CD4-positive, alpha-beta memory T cell (primary cell): ENCODE measurements at places on chromosomes 5 and 9. TPM values are rescaled to one million over a fixed set of nuclear protein-coding genes. Genes with fewer than 3 reads are reported as not detected.

DNA sequence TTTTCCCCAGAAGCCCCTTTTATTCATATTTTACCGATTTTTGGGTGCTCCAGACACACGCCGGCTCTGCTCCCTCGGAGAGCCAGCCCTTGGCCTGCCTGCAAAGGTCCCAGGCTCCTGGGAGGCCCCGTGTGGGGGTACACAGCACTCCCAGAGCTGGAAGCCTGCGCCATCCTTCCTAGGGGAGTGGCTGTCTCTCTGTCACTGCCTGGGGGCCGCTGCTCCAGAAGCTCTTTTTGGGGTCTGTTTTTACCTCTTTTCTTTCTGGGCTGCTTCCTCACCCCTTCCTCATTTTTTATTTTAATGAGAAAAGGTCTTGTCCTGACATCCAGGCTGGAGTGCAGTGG lies 119.1 kb upstream of the COL5A1 start:
- no peak for DNase-seq

DNA sequence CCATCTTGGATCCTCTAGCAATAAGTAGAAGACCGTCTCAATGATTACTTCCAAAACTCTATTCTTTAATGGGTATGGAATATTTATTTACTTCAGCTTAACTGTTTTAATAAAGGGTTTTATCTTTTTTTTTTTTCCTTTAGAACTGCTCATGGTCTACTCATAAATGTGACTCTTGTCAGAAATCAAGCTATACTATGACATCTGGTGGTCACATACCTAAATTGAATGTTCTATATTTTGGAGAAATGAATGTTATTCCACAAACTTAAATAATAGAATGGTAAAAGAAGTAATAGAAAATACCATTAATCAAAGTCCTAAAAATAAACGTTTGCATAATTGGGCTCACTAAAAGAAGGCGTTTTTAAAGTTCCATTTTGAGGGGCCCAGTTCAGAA lies 131.2 kb upstream of the PLCXD3 start:
- no peak for DNase-seq

DNA sequence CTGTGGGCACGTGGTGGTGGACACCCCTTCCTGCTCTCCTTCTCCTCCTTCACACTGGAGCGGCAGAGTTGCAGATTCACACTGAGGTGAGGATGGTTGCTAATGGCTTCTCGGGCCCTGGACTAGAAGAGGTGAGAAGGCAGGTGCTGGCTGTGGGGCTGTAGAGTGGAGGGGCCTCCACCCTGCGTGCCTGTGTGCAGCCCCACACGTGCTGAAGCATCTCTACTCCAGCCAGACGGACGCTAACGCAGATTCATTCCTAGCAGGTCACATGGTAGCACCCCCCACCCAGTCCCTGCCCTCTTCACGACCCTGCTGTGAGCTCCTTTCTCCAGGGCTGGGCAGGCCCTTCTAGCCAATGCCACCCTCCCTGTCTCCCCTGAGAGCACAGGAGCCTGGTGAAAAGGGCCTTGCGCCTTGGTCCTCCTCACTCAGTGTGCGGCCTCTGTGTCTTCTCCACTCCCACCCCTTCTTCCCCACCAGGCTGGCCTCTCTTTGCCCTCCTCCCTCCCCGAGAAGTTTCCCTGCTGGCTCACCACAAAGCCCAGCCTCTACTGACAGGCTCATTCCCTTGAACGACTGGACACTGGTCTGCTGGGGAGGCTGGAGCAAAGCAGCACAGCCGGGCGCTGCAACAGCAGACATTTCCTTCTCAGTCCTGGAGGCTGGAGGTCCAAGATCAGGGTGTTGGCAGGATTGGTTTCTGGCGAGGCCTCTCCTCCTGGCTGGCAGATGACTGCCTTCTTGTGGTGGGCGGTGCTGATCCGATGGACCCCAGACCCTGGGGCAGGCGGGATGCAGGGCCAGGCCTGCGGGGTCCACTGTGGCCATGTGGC lies 14.2 kb downstream of the CACNA1B start:
- no peak for DNase-seq

DNA sequence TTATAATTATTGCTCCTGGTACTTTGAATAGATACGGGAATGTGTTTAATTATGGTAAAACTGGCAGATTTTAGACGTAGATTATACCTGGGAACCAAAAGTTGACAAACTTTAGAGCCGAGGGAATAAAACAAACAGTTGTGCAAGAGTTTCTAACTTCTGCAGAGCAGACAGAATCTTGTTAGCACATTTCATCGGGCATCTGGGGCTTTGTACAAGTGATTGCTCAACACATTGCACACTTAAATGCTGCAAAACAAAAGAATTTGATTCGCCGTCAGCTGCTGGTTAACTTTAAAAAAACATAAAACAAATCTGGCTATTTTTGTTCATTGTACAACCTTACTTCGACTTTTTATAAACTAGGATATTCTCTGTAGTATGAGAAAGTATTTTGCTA lies 398.1 kb downstream of the MAN2A1 start:
- no peak for DNase-seq

Gene ANKRD31
- total RNA-seq, result 0.73 TPM

Gene PCDHGB7
- total RNA-seq, result 0.32 TPM

DNA sequence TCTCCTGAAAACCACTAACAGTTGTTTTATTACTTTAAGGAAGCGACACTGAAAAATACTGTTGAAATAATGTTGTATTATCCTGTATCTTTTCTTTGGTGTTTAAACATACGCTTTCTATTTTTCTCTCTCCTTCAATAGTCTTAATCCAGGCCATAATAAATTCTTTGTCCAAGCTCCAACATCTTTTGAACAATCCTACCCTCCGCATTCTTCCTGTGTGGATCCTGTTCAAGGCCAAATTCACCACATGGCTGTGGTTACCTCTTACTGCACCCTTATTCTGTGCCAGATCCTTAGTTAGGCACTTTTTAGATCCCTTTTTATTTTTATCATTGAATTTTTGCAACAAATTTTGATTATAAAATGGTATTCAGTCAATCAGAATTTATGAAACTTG lies 1691.5 kb downstream of the MAT2B start:
- DNase-seq, result no peak

Gene ABCA1
- total RNA-seq, result 1.2 TPM

GRCh38 chr9:129078691-129079503 lies 2.0 kb upstream of the DOLPP1 start:
- DNase-seq, result no peak

GRCh38 chr5:43994352-43994708 lies 391.4 kb downstream of the NNT start:
- DNase-seq, result no peak

Gene RUSC2
- 0.55 TPM for total RNA-seq

- DNase-seq, result peak; percentile 55
Measured at GRCh38 chr5:95842854-95843544, 20.5 kb upstream of the GLRX start.

GRCh38 chr5:74679966-74680365 lies 5.1 kb upstream of the HEXB start:
- DNase-seq, result no peak

DNA sequence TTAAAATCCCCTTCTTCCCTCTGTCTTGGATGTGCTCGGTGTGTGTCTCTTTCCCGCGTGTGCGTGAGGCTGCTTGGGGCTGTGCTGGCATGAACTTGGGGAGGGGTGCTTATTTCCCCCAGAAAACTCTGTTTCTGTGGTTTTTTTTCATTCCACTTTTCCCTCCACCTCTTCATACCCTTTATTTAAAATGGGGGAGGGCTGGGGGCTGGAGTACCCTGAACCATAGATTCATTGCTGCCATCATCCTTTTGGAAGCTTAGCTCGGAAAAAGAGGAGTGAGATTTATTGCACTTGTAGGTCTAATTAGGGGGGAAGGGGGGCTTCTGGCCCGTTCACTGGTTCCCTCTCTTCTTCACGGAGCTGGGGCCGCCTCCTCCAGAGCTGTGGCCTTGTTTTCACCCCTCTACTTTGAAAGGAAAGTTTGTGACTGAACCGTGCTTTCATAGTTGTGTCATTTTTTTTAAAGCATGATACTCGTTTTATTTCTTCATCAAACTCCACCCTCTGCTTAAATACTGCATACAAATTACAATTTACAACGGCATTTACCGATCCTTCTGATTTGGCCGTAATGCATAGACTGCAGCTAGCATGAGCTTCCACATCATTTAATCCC lies 2.9 kb downstream of the NR2F1 start:
- DNase-seq, result no peak

Gene WWC1
- 2.7 TPM for total RNA-seq

GRCh38 chr9:5800969-5801738 lies 31.8 kb downstream of the ERMP1 start:
- no peak for DNase-seq

Gene MAP1B
- not detected for total RNA-seq

GRCh38 chr5:1094670-1095190 lies 17.1 kb downstream of the SLC12A7 start:
- DNase-seq, result no peak

GRCh38 chr5:130705368-130705767 lies 459.7 kb downstream of the HINT1 start:
- DNase-seq, result no peak

- DNase-seq, result no peak
Measured at GRCh38 chr9:76759732-76760131, 4.5 kb upstream of the PCA3 start.

Gene IFNK
- total RNA-seq, result not detected

Gene F12
- not detected for total RNA-seq

DNA sequence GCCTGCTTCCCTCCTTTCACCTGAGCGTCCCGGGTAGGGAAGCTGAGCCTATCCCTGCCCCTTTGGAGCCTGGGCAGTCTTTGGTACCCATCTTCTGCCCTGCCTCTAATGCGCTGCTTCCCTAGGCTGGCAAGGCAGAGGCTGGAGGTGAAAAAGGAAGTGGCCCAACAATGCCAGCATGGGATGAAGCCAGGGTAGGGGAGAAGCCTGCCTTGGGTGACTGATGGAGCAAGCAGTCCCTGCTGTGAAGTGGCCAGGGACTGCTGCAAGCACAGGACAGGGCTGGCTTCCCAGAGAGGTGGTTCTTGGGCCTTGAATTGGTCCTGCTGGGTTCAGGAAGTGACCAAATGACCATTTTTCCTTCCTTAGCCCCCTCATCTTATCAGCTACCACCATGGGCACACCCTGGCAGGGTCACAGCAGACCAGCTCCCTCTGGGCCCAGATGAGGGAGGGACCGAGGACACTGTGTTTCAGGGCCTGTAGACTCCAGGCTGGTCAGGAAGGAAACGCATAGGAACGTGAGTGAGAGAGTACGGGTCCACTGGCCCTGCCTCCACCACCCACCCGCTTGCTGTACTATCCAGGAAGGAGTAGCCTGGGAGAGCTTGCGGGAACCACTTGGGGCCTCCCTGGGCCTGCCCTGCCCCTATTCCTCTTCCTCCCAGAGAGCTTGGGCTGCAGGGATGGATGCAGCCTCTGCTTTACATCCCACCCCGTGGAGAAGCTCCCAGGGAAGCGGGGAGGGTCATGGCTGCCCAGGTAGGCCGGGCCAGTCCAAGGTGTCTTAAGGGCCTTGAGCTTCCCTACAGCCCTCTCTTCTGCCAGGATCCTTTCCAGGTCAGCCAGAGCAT lies 102.6 kb downstream of the DAB2IP start:
- DNase-seq, result peak; percentile 2

- DNase-seq, result no peak
Measured at GRCh38 chr5:135537271-135537670, 1.5 kb upstream of the NEUROG1 start.

- DNase-seq, result no peak
Measured at GRCh38 chr5:135950611-135951010, 4.2 kb downstream of the LECT2 start.

DNA sequence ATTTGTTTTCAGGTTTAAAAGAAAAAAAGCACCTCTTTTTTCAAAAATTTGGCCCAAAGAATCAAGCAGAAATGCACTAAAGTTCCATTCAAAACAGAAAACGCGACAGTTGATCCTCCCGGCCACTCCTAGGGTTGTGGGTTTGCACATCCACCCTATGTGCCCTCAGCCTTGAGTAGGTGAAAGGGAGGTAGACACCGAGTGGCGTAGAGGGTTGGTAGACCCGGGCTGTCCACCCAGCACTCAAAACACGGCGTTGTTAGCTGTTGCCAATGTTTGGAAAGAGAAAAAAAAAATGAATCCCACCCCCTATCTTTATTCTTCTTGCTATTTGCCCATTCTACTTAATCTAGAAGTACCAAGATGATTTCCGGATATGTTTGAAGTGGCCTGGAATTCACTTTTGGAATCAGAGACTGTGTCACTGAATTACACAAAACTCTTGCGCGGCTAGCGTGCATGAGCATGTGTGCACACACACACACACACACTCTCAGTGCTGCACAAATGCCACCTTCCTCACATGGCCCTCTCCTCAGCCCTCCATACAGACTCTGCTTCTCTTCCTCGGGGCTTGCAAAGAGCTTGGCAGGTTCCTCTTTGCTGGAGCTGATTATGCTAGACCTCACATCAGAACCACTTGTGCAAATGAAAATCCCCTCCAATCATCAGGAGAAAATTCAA lies 110.2 kb upstream of the HAND1 start:
- no peak for DNase-seq

DNA sequence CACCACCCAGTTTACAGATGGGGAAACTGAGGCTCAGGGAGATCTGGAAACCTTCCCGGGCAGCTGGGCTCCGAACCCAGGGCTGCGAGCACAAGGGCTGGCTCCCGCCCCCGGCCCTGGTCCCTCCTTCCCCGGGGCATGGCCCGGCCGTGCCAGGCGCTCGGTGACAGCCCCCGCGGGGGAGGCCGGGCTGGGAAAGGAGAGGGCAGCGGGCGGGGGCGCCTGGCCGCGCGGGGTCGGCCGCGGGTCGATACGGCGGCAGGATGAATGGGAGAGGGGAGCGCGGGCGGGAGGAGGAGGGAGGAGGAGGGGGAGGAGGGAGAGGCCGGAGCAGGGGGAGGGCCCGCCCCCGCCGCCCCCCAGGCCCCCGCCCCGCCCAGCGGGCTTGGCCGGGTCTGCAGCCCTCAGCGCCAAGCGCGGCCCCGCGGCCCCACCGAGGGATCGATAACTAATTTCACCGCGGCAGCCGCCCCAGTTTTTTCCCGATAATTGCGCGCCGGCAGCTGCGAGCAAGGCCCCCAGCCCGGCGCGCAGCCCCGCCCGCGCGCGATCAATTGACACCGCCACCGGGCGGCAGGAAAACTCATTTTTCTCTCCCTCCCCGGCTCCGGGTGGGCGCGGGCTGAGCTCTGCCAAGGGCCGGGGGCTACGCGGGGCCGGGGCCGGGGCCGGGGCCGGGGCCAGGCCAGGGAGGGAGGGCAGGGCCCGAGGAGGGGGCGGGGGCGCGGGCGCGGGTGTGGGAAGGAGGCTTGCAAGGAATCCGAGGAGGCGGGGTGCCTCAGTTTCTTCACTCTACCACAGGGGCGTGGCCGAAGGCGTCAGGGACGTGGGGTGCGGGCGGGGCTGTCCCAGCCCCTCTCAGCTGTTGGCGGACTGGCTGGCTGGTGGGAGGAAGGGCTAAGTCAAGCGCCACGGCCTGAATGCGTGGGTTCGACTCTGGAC lies 52.1 kb downstream of the C9orf50 start:
- DNase-seq, result no peak

- no peak for DNase-seq
Measured at GRCh38 chr9:105503881-105504280, 54.0 kb upstream of the FKTN start.
